ENCODE measurements at places on chromosomes 1 and 21.

GRCh38 chr1:11592752-11593151, 61.5 kb downstream of the FBXO2 start:
- no peak for DNase-seq

DNA sequence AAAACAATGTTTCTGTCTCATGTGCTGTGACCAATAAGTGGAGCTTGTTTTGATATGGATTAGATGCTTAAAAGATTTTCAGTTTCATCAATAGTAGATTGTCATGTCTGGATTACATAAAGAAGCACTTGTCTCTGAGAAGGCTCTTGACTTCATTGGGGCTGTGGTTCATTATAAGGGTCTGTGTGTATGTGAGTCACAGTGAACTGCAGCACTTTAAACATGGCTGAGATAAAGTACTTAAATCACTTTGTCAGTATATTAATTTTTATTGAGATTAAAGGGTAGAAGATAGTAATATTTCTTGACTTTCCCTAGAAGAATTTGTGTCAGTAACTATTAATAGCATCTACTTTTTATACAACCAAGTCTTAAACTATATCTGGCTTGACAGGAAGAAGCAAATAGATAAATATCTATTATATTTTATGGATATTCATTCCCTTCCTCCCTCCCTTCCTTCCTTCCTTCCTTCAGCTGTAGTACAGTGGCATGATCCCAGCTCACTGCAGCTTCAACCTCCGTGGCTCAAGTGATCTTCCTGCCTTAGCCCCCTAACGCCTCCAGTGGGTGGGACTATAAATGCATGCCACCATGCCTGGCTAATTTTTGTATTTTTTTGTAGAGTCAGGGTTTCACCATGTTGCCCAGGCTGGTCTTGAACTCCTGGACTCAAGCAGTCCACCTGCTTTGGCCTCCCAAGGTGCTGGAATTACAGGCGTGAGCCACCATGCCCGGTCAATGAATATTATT, 48.8 kb downstream of the ZFYVE9 start:
- DNase-seq: no peak

GRCh38 chr1:170731566-170732251, 67.8 kb downstream of the PRRX1 start:
- DNase-seq: no peak

DNA sequence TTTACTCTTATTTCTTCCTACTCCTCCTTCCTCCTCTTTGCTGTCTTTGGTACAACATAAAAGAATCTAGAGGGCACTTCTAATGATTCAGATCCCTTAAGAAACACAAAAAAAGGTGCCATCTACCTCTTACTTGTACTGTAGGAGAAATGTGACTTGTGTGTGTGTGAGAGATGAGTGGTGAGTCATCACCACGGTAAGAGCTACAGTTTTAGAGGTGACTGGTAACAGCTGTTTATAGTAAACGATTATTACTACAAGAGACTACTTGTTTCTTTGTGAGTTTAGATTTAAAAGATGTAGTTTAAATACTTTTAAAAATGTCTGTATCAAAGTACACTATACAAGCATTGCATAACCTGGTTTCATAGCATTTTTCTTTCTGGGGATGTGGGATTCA, 40.4 kb downstream of the SLC35D1 start:
- no peak for DNase-seq

DNA sequence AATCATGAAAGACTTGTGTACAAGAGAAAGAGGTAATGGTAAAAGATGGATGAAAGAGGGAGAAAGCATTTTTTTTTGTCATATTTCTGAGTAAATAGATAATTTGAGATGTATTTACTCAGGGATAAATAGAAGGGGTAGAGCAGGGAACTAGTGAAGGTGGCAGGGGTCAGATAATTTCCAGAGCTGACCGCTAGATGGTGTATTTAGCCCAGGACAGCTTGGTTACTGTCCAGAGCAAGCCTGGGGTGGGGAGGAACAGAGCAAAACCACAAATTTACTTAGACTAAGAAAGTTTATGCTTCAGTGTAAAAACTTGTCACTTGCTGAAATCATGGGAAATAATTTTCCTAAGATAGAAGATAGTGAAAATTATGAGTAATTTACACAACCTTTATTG, 91.5 kb downstream of the XCL2 start:
- no peak for DNase-seq

GRCh38 chr1:58718435-58718834, 18.6 kb upstream of the MYSM1 start:
- DNase-seq: no peak

DNA sequence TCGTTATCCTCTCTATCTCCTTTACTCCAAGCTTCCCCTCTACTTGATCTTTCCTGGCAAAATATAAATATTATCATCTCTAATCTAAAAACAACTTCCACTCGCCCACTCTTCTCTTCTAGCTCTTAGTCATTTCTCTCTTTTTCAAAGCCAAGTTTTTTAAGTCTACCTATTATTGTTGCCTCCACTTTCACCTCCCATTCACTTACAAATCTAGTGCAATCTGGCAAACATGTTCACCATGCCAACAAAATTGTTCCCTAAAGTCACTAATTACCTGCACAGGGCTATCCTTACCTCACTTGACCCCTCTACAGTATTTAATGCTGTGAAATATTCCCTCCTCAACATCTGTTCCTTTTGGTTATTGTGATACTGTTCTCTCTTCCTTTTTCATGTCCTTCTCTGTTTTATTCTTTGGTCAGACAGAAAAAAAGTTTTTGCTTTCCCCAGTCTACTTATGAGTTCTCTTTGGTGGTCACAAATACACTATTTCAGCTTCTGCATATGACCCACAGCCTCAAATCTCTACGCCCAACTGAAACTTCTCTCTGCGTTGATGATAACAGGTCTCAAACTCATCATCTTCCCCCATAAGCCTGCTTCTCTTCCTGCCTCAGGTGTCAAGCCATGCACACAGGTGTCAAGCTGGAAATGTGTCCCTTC, 31.9 kb upstream of the RAP1A start:
- DNase-seq: no peak

- no peak for DNase-seq
Measured at GRCh38 chr1:224733027-224733911, 117.2 kb downstream of the CNIH3 start.

DNA sequence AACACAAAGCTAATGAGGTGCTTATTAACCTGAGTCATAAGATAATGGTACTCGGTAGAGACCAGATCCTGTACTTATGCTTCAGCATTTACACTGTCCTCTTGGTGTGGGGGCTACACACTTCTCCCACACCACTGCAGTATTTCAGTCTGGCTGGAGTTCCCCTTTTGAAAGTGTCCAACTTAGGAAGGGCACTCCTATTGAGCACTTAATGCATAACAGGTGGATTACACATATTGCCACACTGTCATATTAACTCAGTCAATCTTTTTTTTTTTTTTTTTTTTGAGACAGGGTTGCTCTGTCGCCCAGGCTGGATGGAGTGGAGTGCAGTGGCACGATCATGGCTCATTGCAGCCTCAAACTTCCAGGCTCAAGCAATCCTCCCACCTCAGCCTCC, 1.5 kb downstream of the GPATCH4 start:
- DNase-seq: no peak

DNA sequence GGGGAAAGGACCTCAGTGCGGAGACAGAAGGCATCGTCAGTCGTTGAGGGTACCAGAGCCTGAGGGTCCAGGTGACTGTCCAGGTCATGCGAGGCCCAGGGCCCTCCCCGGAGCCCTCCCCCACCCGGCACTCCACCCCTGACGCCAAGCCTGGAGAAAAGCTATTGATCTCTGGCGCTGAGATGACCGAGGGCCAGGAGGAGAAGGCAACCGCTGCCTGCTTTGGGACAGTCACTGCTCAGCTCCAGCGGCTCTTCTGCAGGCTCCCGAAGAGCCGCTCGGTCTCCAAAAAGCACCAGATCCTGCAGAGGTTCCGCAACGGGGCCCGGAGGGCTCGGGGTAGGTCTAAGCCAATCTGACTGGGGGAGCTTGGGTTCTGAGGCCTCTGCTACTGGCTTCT, 10.9 kb downstream of the RASSF5 start:
- DNase-seq: no peak

DNA sequence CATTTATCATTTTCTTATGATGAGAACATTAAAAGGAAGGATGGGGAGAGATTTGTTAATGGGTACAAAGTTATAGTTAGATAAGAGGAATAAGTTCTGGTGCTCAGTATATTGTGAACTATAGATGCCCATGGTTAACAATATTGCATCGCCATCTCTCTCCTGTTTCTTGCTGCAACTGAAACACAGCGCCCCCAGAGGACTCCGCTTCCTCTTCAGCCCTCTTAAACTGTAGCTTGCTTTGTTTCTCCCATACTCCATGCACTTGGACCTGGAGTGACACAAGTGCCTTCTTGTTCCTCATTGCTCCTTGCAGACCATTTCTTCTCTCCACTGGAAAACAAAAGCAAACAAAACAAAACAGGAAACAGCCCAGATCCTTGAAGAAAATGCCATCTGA, 70.1 kb upstream of the NTPCR start:
- DNase-seq: no peak

- no peak for DNase-seq
Measured at GRCh38 chr1:26127235-26128163, 15.9 kb downstream of the PDIK1L start.

DNA sequence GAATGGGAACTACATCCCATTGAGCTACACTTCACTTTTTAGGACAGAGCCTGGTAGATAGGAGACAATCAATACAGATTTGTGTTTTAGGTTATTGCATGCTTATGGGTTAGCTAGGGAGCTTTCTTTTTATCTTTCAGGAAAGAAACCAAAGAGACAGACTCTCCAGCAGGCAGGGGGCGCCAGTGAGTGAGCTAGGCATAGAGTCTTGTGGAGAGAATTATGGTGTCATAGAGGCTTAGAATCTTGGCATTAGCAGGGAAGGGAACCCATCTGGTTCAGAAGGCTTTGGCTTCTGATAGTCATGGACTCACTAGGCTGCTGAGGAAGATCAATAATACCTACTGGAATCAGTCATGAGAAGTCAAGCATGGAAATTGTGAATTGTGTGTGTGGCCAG, at the start of gene SMCP:
SMCP (plus strand) TSS at position 281 of the 400 bp plus-strand sequence. CDS start 6,101 bp downstream, outside the sequence.
- DNase-seq: no peak

GRCh38 chr1:150574260-150575071, 4.9 kb downstream of the MCL1 start:
- no peak for DNase-seq

- DNase-seq: no peak
Measured at GRCh38 chr1:113136476-113136875, 63.5 kb downstream of the LRIG2 start.

- DNase-seq: no peak
Measured at GRCh38 chr1:201636510-201636971, 97.6 kb downstream of the NAV1 start.

DNA sequence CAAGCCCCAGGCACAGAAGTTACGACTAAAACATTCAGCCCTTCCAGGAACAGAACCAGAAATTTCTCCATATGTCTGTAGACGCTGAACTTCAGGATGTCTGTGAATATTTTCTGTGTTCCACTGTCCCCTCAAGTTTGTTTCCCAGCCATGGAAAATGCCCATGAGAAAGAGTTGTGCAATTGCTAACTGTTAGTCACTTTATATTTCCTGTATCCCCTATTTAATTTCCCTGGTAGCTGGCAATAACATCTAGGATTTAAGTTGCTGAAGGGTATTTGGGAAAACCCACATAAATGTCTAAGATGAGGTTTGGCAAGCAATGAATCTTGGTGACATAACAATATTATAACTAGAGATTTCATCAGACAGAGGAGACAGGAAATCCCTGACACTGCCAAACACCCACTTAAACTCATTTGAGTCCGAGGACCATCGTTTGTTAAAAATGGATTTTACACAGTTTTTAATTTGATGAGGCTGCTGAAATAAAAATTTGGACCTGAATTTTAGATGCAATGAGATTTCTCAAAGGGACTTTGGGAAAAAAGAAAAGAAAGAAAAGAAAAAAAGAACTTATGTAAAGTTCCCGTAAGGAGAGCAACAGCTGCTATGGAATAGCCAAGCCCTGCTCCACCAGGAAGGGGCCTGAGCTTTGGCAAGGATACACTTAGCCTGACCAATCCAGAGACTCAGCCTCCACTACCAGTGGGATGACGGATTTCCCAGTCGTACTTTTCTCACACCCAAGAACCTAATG, 21.8 kb upstream of the ERRFI1 start:
- no peak for DNase-seq

- DNase-seq: no peak
Measured at GRCh38 chr1:25807480-25808390, 7.7 kb downstream of the SELENON start.

- DNase-seq: no peak
Measured at GRCh38 chr1:170634293-170634692, 29.6 kb upstream of the PRRX1 start.

DNA sequence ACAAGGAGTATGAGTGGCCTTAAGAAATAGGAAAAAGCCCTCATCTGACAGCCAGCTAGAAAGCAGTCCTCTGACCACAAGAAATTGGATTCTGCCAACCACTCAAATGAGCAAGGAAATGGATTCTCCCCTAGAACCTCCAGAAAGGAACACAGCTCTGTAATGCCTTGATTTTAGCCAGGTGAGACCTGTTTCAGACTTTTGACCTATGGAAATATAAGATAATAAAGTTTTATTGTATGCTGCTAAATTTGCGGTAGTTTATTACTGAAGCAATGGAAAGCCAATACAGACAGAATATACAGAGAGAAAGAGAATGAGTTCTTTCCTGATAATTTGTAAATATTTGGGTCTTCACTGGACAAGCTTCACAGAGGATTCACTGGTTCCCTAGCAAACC, 28.8 kb upstream of the SELE start:
- no peak for DNase-seq

Measured in activated CD4-positive, alpha-beta T cell treated with anti-CD3 and anti-CD28 coated beads, Interleukin-2, amount 50 U/mL, for 1 hour (primary cell).